ENCODE measurements at places on chromosomes 7 and 10.

DNA sequence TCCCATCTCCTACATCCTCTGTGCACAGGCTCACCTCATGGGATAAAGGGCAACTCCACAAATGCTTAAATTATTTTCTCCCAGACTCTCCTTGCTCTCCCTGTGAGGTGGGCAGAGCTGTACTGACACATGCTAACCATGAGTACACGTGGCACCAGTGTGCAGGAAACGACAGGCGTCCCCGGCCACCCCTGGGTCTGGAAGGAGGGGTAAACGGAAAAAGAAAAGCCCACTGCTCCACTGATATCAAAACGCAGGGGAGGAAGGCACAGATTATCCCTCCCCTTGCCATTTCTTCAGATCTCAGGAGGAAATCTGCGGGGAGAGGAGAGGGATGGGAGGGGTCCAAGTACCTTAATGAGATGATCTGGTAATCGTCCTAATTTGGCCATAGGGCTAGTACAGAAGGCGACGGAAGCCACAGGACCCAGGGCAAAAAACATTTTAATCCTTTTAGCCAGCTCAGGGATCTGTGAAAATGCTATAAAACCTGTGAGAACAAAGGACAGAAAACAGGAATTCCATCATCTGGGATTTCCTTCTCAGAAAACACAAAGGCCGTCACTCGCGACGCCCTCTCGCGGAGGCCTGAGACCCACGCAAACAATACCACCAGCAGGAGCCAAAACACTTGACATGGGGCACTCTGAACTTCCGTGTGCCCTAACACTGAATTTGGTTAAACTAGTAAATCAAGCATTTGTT lies 17.8 kb upstream of the CH25H start:
- DNase-seq, result no peak

DNA sequence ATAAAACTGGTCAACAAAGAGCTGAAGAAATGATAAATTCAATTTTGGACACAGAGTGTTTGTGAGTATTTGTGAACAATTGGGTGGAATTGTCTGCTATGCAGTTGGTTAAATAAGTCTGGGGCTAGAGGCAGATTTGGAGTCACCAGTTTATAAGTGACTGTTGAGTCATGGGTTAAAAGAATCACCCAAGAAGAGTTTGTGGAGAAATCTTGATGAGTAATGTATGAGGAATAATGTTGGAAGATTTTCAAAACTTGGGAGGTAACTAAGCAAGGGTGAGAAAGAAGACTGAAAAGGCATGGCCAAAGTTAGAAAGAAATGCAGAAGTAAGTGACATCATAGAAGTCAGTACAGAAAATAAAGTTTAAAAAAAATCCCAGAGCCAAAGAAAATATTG lies 750.7 kb downstream of the MAGI2 start:
- no peak for DNase-seq

GRCh38 chr10:36778651-36779050 lies 346.7 kb upstream of the ANKRD30A start:
- no peak for DNase-seq

GRCh38 chr10:5594271-5595049 lies 69.7 kb downstream of the CALML3 start:
- no peak for DNase-seq

DNA sequence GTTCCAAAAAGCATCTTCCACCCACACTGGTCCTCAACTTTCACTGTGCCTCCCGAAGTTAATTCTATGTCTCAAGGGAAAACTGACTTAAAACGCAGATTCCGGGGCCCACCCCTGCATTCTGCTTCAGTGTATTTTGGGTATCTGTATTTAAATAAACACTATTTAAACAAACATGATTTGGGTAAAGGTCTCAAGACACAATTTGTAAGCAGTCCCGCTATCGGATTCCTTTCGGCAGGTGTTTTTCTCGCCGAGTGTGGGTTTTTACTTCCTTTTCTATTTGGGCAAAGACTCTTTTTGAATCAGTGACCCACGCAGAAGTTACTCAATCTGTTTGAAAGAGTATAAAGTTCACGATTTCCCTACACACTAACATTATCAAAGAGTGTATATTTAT lies 1.2 kb downstream of the PDIA4 start:
- no peak for DNase-seq

- DNase-seq, result no peak
These were observed 16.0 kb downstream of the DGKB start for GRCh38 chr7:14886533-14886932.

- DNase-seq, result no peak
These were observed 688.7 kb downstream of the SDK1 start for GRCh38 chr7:3989723-3990122.

GRCh38 chr10:113957013-113957412 lies 86.7 kb upstream of the ADRB1 start:
- no peak for DNase-seq

DNA sequence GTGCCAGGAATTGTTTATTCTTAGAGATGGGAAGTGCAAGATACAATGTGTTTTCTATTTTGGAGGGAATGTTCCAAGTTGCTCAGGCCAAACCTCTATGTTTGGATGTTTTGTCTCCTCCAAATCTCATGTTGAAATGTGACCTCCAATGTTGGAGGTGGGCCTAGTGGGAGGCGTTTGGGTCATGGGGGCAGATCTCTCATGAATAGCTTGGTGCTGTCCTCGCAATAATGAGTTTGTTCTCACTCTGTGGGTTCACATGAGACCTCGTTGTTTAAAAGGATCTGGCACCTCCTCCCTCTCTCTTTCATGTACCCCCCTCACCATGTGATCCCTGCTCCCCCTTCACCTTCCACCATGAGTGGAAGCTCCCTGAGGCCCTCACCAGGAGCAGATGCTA lies 8.3 kb upstream of the GDF10 start:
- DNase-seq, result no peak

DNA sequence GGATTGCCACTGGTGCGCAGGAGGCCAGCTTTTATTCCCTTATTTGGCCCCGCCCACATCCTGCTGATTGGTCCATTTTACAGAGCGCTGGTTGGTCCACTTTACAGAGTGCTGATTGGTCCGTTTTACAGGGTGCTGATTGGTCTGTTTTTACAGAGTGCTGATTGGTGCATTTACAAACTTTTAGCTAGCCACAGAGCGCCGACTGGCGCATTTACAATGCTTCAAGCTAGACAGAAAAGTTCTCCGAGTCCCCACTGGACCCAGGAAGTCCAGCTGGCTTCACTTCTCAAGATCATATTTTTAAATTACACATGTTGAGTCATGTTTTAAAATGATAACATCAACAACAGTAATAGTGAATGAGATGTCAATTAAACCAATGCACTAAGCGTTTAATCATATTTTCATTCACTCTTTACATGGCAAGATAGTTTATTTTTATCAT lies 128.3 kb downstream of the CUBN start:
- DNase-seq, result no peak

- DNase-seq, result no peak
These were observed 18.0 kb downstream of the SPAG6 start for GRCh38 chr10:22363305-22363704.

DNA sequence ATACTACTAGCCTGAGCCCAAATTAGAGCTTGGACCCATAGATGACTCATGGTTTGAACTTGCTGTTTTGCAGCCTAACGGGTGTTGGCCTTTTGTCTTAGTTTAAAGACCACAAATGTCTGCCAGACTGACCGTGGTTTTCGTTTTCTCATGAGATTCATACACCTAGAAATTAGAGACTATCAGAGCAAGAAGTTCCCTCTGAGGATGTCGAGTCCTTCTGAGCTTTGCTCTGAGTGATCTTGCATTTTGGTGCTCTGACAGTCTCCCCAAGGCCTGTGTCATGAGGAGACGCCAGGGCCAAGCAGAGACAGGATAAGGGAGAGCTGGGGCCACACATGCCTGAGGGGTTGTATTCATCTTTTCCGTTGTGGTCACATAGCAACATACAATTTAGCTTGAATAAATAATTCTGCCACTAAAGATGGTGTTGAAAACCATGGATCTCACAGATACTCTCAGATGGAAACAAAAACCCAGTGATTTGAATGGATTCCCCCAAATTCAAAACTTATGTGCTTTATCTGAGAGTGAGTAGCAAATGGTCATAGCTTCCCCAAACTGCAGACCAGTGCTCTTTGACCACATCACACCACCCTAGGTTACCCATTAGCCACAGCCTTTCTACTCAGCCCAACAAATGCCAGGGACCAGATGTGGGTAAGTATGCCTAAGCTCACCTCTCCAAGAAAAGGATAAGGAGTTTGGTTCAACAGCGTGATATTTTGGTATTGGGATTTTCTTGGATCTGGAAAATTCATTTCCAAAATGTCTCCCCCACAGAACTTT lies 762.0 kb upstream of the IGFBP3 start:
- DNase-seq, result no peak

GRCh38 chr7:77293046-77293445 lies 93.4 kb upstream of the FGL2 start:
- DNase-seq, result no peak

- no peak for DNase-seq
These were observed 66.6 kb downstream of the LYZL1 start for GRCh38 chr10:29355411-29355991.

GRCh38 chr10:35011771-35012191 lies 78.4 kb downstream of the CUL2 start:
- DNase-seq, result no peak

- no peak for DNase-seq
These were observed 630.7 kb upstream of the GRM3 start for GRCh38 chr7:86012971-86013370.

GRCh38 chr10:124092860-124093773 lies at the start of gene CHST15:
Gene CHST15 (minus strand): TSS chr10:124093598. CDS start chr10:124046212, 47,386 bp downstream.
- no peak for DNase-seq

GRCh38 chr10:71797533-71798307 lies 24.4 kb upstream of the VSIR start:
- no peak for DNase-seq

- no peak for DNase-seq
These were observed 215.0 kb downstream of the USP6NL start for GRCh38 chr10:11396311-11396955.

- no peak for DNase-seq
These were observed 41.2 kb downstream of the ANLN start for GRCh38 chr7:36430881-36431280.

- no peak for DNase-seq
These were observed 15.3 kb upstream of the CFAP69 start for GRCh38 chr7:90229682-90230081.

GRCh38 chr7:25788371-25788770 lies 363.6 kb upstream of the NFE2L3 start:
- DNase-seq, result no peak

GRCh38 chr7:52775876-52776275 lies 259.6 kb upstream of the POM121L12 start:
- DNase-seq, result no peak

- DNase-seq, result no peak
These were observed 823 bp downstream of the COPG2 start for GRCh38 chr7:130667593-130668257.

GRCh38 chr10:79324032-79324695 lies 23.1 kb upstream of the PPIF start:
- no peak for DNase-seq

GRCh38 chr7:64876792-64877713 lies 26.0 kb upstream of the ZNF273 start:
- no peak for DNase-seq

GRCh38 chr7:77393261-77393660 lies 22.9 kb downstream of the GSAP start:
- peak; percentile 98 for DNase-seq

DNA sequence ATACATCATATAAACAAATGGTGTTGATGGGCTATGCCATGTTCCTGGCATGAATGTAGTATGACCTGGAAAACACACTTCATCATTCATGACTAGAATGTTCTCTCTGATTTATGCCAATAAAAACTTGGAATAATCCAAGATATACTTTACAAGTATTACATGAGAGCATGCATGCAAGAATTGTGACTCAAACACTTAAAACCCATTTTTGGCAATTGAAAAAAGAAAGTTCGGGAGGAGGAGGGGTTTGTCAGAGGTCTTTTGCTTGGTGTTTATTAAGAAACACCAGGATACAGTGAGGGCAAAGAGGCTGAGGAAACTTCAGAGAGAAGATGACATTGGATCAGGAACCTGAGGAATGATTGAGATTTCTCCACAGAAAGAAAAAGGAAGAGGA lies 10.2 kb upstream of the CUL1 start:
- no peak for DNase-seq

All from keratinocyte (primary cell).